ENCODE measurements at places on chromosomes 7 and 10. TPM values are rescaled to one million over a fixed set of nuclear protein-coding genes. Genes with fewer than 3 reads are reported as not detected.

The STK32C gene
- polyA plus RNA-seq: 16.2 TPM

- no peak overlapping the region for H3K27ac ChIP-seq
- no peak for DNase-seq
- no peak overlapping the region for H3K4me3 ChIP-seq
- H3K36me3 ChIP-seq: no peaks in the 10 kb centered on the region
- H3K4me1 ChIP-seq: no peaks in the 10 kb centered on the region
- H3K27me3 ChIP-seq: no peaks in the 10 kb centered on the region
These were observed 86.8 kb downstream of the FANK1 start for GRCh38 chr10:125983161-125983560.

The AKR1C8 gene
- 0.13 TPM for polyA plus RNA-seq

- no peaks in the 10 kb centered on the region for H3K27me3 ChIP-seq
- no peak for DNase-seq
- H3K36me3 ChIP-seq: no peaks in the 10 kb centered on the region
- no peaks in the 10 kb centered on the region for H3K4me1 ChIP-seq
- no peak overlapping the region for H3K4me3 ChIP-seq
- H3K27ac ChIP-seq: no peak overlapping the region
These were observed 489.5 kb downstream of the REEP3 start for GRCh38 chr10:64010711-64011110.

GRCh38 chr7:98038731-98039130, 48.7 kb upstream of the OCM2 start:
- H3K27ac ChIP-seq: no peak overlapping the region
- DNase-seq: no peak
- H3K4me1 ChIP-seq: no peaks in the 10 kb centered on the region
- peaks cover 6% of the 10 kb centered on the region for H3K27me3 ChIP-seq

- H3K4me1 ChIP-seq: peaks cover 14% of the 10 kb centered on the region
- no peak for DNase-seq
- no peak overlapping the region for H3K4me3 ChIP-seq
- H3K27me3 ChIP-seq: no peaks in the 10 kb centered on the region
- no peaks in the 10 kb centered on the region for H3K36me3 ChIP-seq
These were observed 12.0 kb upstream of the CALML5 start for GRCh38 chr10:5511231-5511884.

DNA sequence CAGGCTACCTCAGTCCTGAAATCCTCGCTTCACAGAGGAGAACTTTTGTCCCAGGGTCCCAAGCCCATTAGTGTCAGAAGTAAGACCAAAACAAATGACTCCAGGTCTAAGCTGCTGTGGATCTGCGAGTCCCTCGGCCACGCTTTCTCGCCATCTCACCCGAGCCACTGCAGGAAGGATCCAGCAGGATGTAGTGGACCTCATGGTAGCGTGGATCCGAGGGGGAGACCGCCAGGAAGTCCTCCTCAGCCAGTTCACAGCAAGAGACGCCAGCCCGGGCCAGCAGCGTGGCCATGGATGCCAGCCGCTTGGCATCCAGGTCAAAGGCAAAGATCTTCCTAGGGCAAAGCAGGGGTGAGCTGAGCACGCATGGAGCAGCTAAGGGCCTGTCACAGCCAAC, 4.6 kb downstream of the NSUN5 start:
- peaks cover 17% of the 10 kb centered on the region for H3K36me3 ChIP-seq
- no peak overlapping the region for H3K27ac ChIP-seq
- peaks cover 4% of the 10 kb centered on the region for H3K4me1 ChIP-seq
- no peak overlapping the region for H3K4me3 ChIP-seq

DNA sequence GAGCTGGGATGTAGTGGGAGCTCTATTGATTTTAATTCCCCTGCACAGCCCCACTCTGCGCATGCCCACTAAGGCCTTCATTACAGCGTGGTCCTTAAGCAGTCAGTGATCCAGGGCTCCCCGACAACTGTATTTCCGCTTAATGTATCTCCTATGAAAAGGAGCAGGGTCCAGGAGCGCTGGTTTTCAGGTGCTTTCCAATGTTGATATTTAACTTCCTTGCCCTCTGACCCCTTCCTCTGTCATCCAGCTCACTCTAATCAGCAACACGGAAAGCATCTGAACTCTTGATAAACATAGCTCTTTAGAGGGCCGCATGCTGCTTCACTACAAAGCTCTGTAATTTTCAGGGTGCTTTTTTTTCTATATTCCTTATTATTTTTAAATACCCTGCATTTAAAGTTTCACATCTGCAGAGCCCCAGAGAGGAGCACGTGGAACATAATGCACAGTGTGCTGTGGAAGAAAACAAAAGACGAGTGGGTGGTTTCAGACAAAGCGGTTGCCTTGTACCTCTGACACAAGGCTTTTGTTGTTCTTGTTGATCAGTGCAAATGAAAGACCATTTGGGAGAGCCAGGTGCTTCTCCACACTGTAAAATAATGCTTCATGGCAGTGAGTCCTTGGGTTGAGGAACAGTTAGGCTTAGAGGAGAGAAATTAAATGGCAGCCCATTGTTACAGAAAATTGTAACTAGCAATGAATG, 465.9 kb upstream of the CELF2 start:
- H3K27ac ChIP-seq: peak overlapping the region; percentile 33
- peaks cover 9% of the 10 kb centered on the region for H3K4me1 ChIP-seq
- H3K27me3 ChIP-seq: no peaks in the 10 kb centered on the region
- no peak overlapping the region for H3K4me3 ChIP-seq

The CDK14 gene
- 9.7 TPM for polyA plus RNA-seq

DNA sequence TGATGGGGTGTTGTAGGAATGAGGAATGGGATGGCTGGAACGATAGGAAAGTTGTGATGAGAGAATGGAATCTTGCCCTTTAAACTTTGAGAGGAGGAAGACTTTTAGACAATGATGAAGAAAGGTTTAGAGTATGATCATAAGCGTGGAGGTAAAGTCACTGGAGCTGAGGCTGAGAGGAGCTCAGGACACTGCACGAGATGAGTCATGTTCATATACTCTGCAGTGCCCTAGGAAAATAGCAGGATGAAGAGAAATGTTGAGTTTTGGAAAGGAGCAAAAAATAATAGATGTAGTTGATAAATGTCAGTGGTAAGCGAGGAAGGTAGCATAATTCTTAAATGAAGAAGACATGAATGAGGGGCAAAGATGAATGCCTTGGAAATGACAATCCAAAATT, 28.3 kb upstream of the CUL1 start:
- no peak for DNase-seq
- no peak overlapping the region for H3K4me3 ChIP-seq
- H3K27ac ChIP-seq: no peak overlapping the region
- no peaks in the 10 kb centered on the region for H3K36me3 ChIP-seq
- peaks cover 2% of the 10 kb centered on the region for H3K27me3 ChIP-seq
- no peaks in the 10 kb centered on the region for H3K4me1 ChIP-seq

The NFKB2 gene
- polyA plus RNA-seq: 22.7 TPM

The ADCYAP1R1 gene
- 4.4 TPM for polyA plus RNA-seq

- H3K36me3 ChIP-seq: no peaks in the 10 kb centered on the region
- H3K27me3 ChIP-seq: peaks cover 2% of the 10 kb centered on the region
- no peak overlapping the region for H3K4me3 ChIP-seq
- H3K4me1 ChIP-seq: no peaks in the 10 kb centered on the region
- H3K27ac ChIP-seq: no peak overlapping the region
These were observed 30.9 kb downstream of the GIMAP8 start for GRCh38 chr7:150481186-150481920.

The PRPS1L1 gene
- polyA plus RNA-seq: not detected

- no peaks in the 10 kb centered on the region for H3K27me3 ChIP-seq
- DNase-seq: no peak
These were observed 144.3 kb downstream of the TCERG1L start for GRCh38 chr10:131167036-131167860.

- DNase-seq: no peak
- H3K27me3 ChIP-seq: no peaks in the 10 kb centered on the region
- no peaks in the 10 kb centered on the region for H3K36me3 ChIP-seq
- no peak overlapping the region for H3K27ac ChIP-seq
These were observed 164.2 kb downstream of the NXPH1 start for GRCh38 chr7:8597565-8597964.

DNA sequence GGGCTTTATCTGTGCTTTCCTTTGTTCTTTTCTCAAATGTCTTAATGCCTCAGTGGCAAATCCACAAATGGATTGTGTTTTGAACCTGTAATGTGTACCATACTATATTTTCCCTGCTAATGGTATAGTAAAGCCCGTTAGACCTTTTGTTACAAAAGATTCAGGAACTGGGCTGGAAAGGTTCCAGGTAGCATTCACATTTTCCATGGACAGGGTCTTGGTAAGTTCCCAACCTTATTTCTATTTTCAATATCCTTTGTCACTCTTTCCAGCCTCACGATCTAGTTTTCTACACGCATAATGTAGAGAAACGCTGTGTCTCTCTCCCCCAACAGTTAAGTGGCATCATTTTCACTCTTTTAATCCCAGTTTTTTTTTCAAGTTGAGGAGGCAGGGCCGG, 153.0 kb downstream of the PLCE1 start:
- no peaks in the 10 kb centered on the region for H3K27me3 ChIP-seq
- no peaks in the 10 kb centered on the region for H3K4me1 ChIP-seq
- no peak for DNase-seq
- no peak overlapping the region for H3K4me3 ChIP-seq

DNA sequence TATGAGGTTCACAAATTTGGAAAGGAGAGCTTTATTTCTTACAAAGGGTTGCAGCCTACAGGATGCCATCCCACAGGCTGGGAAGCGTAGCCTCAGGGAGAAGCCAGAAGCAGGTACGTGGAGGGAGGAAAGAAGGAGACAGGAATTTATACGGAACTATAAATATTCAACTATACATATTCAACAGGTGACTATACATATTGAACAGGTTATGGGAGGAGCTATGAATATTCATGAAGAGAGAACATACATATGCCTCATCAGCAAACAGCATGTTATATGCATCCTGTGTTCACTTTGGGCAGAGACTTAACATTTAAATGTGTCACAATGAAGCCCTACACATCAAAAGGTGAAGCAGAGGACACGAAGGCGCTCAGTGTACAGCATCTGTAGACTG, 40.5 kb upstream of the LMTK2 start:
- H3K27me3 ChIP-seq: no peaks in the 10 kb centered on the region
- no peak for DNase-seq
- peaks cover 3% of the 10 kb centered on the region for H3K4me1 ChIP-seq
- H3K4me3 ChIP-seq: no peak overlapping the region
- H3K27ac ChIP-seq: no peak overlapping the region

The IFIT3 gene
- polyA plus RNA-seq: 24.0 TPM

DNA sequence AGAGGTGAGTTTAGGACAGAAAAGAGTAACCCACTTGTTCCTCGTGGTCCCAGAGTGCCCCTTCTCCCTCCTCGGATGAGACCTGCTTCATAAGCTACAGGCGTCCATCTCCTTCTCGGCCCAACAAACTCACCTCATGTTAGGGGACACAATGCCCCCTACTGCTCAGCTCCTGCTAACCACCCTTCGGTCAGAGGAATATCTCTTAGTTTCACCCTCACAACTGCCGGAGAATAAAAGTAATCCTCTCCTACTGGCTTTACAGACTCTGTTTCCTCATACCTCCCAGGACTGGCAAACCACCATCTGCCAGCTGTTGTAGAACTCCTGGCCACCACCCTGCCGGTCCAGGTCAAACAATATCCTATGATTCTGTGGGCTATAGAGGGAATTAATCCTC, 3.2 kb downstream of the AKR1B15 start:
- H3K27ac ChIP-seq: no peak overlapping the region
- DNase-seq: no peak
- H3K36me3 ChIP-seq: no peaks in the 10 kb centered on the region

DNA sequence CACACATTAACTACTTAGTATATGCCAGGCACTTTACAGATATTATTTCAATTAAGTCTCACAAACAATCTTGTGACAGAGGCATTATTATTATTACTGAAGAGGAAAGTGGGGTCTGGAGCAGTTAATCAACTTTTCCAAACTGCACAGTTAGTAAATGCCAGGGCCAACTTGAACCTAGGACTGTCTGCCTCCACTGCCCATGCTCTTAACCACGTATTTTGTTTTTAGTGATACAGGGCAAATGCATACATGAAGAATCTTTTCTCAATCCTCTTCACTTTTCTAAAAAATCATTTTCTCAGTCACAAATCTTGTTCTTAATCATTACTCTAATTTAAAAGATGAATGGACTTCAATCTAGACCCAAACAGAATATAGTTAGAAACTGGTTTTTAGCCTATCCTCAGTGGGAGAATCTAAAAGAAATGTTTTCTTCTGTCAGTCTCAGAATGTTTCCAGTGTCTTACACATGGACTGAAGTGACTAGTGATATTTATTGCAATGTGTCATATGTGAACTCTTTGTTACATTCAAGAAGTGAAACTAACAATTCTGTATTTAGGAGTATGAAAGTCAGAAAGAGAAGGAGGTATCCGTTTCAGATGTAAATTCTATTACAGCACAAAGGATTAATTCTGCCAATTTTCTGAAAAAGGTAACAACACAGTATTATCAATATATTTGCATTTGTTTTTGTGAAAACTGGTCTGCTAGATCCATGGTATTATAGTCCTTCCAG, 55.5 kb upstream of the CCNJ start:
- no peak overlapping the region for H3K27ac ChIP-seq
- no peaks in the 10 kb centered on the region for H3K27me3 ChIP-seq
- no peak overlapping the region for H3K4me3 ChIP-seq

- no peak overlapping the region for H3K27ac ChIP-seq
- H3K36me3 ChIP-seq: no peaks in the 10 kb centered on the region
- DNase-seq: no peak
- no peak overlapping the region for H3K4me3 ChIP-seq
These were observed 17.9 kb upstream of the TIAL1 start for GRCh38 chr10:119614686-119615085.

DNA sequence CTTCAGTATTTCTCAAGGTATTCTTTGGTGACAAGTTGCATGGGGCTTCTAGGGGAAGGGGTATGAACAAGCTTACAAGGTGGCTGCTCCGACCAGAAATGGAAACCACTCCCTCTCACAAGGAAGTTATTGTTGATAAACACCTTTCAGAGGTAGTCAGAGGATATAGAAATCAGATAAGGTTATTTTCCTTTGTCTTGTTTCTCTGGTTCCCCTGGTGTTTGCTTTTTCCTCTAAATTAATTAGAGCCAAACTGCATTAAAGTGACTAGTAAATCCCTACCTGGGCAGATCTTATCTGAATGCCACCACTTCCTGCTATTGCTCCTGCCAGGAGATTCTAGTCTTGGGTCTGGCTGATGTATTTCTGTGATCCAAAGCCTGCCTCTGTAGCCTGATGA, 725.4 kb downstream of the INHBA start:
- H3K4me1 ChIP-seq: no peaks in the 10 kb centered on the region
- DNase-seq: no peak
- H3K4me3 ChIP-seq: no peak overlapping the region
- no peaks in the 10 kb centered on the region for H3K36me3 ChIP-seq

- peaks cover 4% of the 10 kb centered on the region for H3K4me1 ChIP-seq
- no peaks in the 10 kb centered on the region for H3K36me3 ChIP-seq
- no peak for DNase-seq
- H3K4me3 ChIP-seq: no peak overlapping the region
- no peaks in the 10 kb centered on the region for H3K27me3 ChIP-seq
These were observed 3.1 kb upstream of the DOCK1 start for GRCh38 chr10:126902157-126902556.

GRCh38 chr7:102169651-102170392, 116.8 kb upstream of the SH2B2 start:
- no peak overlapping the region for H3K4me3 ChIP-seq
- H3K4me1 ChIP-seq: no peaks in the 10 kb centered on the region
- no peak for DNase-seq

Data from large intestine (tissue), 12 donors.